ENCODE measurements at places on chromosomes 11 and 22.

GRCh38 chr11:13487661-13488030 is 8.2 kb downstream of the PTH start:
- DNase-seq: no peak

GRCh38 chr22:44616882-44617655 is 84.9 kb upstream of the PRR5 start:
- DNase-seq: no peak

- DNase-seq: no peak
Observed at GRCh38 chr22:22730655-22731373, 86.4 kb downstream of the GGTLC2 start.

DNA sequence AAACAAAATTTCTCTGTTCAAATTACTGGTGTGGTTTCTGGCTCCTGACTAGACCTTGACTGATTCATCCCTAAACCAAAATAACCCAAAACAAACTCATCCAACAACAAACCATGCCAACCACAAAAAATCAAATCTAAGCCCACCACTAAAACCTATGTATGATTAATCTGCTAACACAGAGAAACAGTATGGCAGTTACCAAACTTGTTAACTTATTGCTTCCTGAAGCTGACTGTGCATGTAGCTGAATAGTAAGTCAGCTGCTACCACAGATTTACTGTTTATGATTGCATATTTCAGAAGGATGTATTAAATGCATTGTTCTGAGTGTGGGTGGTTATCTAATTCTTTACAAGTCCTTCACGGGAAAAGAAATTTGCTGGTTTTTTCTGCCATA is 231.1 kb downstream of the SWAP70 start:
- DNase-seq: no peak

- DNase-seq: no peak
Observed at GRCh38 chr11:119417726-119418540, 5.0 kb downstream of the THY1 start.

DNA sequence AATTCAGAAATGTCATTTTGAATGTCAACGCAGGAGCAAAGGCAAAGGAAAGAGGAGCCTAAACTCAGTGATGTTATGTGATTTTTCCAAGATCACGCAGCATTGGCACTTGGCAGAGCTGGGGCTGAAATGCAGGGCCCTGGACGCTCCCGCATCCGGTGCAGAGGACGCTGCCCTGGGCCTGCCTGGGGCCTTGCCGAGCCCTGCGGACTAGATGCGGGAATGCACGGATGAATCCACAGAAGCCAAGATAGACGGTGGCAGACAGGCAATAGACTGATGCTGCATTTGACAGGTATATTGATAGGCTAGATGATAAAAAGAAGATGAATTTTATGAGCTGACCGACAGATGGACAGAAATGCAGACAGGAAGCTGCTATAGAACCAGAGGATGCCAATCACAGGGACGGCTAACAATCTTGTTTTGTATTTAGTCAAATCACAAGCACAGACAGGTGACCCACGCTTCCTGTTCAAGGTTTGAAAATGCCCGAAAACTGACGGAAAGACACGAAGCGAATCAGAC is 696 bp upstream of the MARK2 start:
- no peak for DNase-seq

DNA sequence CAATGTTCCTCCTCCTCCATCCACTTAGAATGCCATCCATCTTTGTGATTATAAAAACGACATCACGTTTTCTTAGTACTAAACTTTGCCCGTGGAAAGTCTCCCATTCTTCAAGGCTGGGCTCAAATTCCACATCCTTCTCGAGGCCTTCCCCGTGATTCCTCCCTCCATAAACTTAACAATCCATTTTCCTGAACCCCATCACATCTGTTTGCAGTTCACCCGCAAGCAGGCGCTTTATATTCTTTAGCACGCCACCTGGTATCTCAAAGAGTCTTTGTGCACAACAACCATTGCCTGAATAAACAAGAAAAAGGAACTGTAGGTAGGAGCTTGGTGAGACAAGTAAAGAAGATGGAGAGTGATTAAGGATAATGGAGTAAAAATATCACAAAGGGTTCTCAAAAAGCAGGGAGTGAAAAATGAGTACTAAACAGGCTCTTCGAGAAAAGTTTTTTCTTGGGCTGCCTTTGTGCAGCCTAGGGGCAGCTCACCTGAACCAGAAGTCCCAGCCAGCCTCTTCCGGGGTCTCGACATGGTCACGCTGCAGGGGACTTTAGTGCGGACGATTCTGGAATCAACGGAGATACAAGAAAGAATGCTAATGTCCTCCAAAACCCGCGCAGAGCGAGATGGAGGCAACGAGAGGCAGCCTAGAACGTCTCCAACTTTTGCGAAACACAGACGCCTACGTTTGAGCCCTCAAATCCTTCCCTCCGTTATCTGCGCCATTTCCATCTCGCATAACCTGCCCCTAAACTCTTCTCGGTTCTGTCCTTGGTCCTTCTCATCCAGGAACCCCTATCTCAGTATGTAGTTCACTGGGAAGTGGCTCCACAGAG is 585 bp downstream of the THYN1 start:
- no peak for DNase-seq

- DNase-seq: no peak
Observed at GRCh38 chr11:118164885-118165284, 11.6 kb downstream of the SCN2B start.

DNA sequence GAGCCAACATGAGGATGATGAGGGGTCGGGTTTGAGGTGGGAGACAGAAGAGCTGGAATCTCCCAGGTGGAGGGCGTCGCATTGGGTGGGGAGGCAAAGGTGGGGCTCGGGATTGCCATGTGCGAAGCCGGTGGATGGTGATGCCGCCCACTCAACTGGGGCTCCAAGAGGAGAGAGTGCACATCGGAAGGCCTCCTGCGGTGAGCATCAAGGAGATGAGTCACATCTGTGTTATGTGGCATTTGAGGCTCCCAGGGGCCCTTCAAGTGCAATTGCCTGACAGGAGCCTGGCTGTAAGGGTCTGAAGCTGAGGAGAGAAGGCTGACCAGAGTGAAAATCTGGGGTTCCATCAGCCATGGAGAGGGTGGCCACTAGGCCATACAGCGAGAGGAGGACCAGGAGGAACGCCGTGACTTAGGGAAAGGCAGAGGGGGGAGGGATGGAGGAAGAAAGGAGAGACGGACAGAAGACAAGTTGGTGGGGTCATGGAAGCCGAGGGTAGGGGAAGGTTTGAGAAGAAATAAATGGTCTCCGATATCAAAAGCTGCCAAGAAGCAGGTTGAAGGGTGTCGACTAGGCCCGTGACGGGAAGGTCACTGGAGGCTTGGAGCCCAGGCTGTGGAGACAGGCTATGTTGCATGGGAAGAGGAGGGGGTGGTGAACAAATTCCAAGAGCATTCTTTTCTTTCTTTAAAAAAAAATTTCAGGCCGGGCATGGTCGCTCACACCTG is 21.3 kb downstream of the RASD2 start:
- no peak for DNase-seq

GRCh38 chr11:44859528-44859925 is 91.2 kb downstream of the TP53I11 start:
- no peak for DNase-seq

DNA sequence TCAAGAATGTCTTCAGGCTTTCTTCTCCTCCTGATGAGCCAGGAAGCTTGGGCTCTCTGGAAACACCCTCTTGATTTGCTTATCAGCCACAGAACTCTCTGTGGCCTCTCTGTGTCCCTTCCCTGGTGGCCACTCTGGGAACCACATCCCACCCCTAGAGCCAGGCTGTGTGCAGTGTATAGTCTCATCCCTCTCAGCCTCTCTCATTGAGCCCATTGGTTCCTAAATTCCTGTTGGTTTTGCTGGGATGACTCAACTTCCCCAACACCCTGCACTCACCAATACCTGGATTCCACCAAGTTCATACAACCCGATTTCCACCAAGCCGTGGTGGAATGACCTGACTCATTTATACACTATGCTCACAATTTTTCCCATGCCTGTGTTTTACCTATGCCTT is 5.2 kb downstream of the IRAG1 start:
- no peak for DNase-seq

DNA sequence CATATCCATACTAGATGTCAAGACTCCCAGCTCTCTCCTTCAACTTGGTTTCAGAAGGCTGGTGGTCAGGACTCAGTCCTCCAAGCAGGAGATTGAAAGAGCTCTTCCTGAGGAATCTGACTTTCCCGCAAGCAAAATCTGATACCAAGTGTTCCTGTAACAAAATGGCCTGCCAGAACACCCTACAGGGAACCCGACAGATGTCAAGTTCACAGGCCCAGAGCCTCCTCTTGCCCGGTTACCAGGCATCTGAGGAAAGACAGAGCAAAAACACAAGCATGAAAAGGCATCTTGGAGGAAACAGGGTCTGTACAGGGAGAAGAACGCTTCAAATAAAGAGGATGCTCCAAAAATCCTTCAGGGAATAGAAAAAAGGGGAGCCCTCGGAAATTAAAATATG is 8.7 kb upstream of the KCNJ5 start:
- DNase-seq: no peak

DNA sequence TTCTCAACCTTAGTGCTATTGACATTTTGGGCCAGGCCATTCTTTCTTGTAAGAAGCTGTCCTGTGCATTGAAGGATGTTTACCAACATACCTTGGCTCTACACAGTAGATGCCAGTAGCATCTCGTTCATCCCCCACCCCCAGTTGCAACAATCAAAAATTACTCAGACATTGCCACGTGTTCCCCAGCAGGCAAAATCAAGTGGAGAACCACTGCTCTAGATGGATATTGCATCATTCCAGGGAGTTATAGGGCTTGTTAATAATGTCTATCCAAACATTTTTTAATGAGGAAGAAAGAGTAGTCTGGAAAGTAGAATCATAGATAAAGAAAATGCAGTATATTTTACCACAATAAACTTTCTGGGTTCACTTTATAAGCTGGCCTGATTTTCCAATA is 64.1 kb downstream of the PRMT3 start:
- no peak for DNase-seq

GRCh38 chr11:104625246-104625645 is 273.0 kb downstream of the CASP12 start:
- DNase-seq: no peak

Measured in NCI-H187 treated with DMSO at 0.1 percent for 48 hours (cell line).